ENCODE measurements at places on chromosomes 3 and 15. TPM values are rescaled to one million over a fixed set of nuclear protein-coding genes. Genes with fewer than 3 reads are reported as not detected.

DNA sequence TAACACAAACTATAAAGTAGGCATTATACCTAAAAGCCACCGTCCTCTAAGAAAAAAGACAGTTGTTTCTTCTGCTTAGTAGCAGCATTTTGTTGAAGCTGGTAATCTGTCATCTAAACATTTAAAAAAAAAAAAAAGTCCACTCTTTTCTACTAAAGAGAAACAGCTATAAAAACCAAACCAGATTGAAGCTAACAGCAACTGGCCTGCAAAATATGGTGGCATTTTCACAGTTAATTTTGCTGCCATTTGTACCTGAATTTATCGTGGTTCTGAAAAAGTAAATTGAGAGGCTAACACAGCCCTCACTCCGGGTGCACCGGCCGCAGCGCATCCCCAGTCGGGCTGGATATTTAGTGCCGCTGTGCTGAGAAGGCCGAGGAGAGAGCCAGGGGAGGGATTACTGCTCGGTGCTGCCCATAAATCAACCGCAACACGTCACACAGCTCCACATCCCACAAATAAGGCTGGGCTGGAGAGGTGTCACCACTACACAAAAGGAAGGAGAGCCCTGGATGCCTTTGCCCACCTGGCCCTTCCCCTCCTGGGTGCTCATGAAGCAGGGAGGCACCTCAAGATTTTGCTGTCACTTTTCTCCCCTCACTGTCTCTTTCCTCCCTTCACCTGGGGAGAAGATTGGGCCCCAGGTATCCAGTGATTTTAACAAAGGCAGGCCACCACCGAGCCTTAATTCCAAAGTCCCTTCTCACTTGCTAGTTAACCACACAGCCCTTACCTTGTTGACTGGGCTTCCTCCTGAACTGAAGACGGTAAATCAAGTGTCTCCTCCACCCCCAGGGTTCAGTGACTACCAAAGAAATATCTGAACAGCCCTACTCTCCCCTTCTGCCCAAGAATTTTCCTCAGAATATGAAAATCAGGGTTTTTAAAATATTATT lies 44.4 kb downstream of the MECOM start:
- no peak for DNase-seq

- no peak for DNase-seq
These were observed 770.3 kb downstream of the PDCD6IP start for GRCh38 chr3:34568766-34569165.

DNA sequence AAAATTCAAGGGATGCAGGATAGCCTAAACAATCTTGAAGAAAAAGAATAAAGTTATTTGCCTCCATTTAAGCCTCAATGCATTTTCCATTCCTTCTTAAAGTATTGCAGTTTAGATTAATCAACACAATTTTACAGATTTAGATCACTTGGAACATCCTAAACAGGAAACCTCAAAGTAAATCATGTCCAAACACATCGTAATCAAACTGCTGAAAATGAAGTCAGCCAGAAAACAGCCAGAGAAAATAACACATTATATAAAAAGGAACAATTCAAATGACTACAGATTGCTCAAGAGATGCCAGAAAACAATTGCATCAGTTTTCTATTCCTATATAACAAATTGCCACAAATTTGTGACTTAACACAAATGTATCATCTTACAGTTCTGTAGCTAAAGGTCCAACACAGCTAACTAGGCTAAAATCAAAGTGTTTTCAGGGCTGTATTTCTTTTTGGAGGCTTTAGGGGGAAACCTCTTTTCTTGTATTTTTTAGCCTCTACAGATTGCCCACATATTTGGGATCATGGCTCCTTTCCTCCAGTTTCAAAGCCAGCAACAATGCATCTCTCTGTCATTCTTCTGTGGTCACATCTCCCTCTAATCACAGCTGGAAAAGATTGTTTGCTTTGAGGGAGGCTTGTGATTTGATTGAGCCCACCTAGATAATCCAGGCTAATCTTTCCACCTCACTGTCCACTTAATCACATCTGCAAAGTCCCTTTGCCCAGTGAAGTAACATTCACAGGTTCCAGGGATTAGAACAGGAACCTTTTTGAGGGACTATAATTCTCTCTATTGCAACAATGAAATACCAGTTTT lies 543.3 kb upstream of the UBE2E2 start:
- DNase-seq: no peak

- DNase-seq: peak; percentile 45
These were observed 593.4 kb upstream of the TGFBR2 start for GRCh38 chr3:30012941-30013543.

GRCh38 chr15:99734575-99734974 lies 1.3 kb upstream of the LYSMD4 start:
- DNase-seq: no peak

GRCh38 chr3:52533623-52534280 lies at the start of gene NT5DC2:
NT5DC2 (minus strand) TSS chr3:52533857; CDS start chr3:52533737, 120 bp downstream.
- DNase-seq: peak; percentile 77

RARRES1 gene
- total RNA-seq: 2.4 TPM

GOLGA8R gene
- total RNA-seq: 1.8 TPM

LTK gene
- total RNA-seq: 0.13 TPM

Measured in psoas muscle (tissue), 8 donors.